ENCODE measurements at places on chromosomes 5 and 9.

DNA sequence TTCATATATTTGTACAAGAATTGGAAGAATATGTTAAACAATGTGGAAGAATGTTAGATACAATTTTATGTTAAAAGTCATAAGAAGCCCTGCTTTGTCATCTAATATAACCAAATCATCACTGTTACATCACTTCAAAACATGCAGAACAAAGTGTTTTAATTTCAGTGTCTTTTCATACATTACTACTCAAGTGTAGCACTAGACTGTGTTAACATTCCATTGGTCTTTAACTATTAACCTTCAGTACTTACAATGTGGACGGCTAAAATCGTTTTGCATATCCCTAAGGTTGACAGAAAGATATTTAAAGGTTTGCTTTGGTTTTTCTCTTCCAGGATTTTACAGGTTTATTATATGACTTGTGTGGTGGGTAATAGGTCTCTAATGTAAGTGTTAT, 50.9 kb downstream of the VCAN start:
- no peak for DNase-seq

- no peak for DNase-seq
Measured at GRCh38 chr5:153498516-153498915, 8.0 kb downstream of the GRIA1 start.

GRCh38 chr5:150661821-150662596, 958 bp downstream of the MYOZ3 start:
- no peak for DNase-seq

GRCh38 chr5:124919076-124919475, 172.6 kb upstream of the ZNF608 start:
- DNase-seq: no peak

DNA sequence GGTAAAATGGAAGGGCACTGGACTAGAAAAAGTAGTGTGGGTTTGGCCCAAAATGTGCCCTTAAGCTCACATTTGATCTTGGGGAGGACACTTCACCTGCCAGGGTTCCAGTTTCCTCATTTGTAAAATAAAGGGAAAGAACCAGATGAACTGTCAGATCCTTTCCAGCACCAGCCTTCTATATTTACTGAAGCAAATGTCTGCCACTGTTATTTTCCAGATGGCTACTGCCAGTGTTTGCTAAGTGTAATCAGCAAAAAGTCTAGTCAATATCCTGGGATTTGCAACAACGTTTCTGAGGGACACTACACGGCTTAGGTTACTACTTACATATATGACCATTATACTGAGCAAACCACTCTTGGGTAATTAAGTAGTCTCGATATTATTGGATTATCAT, 340.3 kb downstream of the KCNN2 start:
- no peak for DNase-seq

DNA sequence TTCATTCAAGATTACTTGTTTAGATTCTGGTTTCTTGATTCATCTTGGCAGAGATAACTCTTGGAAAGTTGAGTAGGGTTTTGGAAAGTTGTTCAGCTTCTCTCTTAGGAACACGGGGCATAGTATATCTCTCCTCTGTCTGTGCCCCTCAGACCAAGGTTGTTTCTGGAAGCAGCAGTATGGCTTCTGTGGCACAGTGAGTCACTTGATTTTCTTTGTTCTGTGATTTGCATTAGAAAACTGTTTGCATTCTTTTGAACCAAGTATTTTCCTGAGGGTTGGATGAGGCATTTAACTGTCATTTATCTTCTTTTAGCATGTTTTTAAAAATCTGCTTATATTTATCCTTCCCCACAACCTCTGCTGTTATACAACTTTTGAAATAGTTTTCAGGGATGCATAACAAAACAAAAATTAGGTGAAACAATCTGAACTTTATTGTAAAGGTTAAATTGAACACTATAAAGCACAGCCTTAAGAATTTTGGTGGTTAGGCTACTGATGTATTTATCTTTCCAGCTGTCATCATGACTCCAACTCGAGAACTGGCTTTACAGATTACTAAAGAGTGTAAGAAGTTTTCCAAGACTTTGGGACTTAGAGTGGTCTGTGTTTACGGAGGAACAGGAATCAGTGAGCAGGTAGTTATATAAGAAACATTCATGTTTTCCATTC, 26.5 kb downstream of the DDX46 start:
- no peak for DNase-seq

DNA sequence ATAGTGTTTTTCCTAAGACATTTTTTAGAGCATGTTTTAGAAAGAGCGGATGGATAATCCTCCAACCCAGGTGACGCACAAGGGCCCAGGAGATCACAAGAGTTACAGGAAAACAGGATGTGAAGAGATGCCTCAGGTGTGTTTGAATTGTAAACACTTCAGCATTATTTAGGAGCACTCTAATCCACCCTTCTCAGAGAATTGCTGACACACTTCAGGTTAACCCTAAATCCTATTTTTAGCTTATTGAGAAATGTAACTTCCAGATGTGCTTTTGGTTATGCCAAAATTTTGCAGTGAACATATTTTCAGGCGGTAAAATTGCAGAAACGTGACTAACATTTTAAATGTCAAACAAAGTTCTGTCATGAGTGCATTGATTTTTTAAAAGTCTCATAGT, 755.4 kb upstream of the CTNND2 start:
- DNase-seq: no peak

- DNase-seq: no peak
Measured at GRCh38 chr9:103900466-103900865, 193.6 kb upstream of the SMC2 start.
